ENCODE measurements at places on chromosomes 11 and 22.

- DNase-seq, result no peak
Observed at GRCh38 chr11:67611165-67611564, 4.4 kb downstream of the NDUFV1 start.

DNA sequence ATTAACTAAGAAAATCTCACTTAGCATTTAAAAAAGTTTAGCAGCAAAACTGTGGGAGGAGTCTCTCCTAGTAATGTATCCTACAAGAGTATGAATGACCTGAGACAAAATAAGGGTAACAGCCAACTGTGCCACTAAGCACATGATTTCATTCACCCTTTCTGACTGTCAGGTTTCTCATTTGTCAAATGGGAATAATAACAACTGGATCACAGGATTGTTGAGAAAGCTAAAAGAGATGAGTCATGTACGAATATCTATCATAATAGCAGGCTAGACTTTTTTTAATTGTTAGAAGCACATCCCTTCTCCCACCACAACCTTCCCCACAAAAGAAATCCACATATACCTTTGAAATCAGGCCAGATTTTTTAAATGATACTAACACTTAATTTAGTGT is 39.5 kb downstream of the MTMR2 start:
- no peak for DNase-seq

DNA sequence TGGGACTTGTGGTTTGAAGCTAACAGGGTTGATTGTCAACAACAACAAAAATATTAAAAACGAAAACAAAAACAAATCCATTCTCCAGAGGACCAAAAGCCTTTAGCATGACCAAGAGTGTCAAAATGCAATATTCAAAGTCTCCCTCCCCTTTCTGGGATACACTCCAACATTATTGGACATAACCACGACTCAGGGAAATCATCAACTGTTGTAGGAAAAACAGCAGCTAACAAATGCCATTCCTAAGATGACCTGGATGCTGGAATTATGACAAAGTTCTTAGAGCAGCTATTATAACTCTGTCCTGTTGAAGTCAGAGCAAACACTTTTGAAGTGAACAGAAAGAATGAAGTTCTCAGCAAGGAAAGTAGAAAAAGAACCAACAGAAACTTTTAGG is 143.0 kb downstream of the TMEM135 start:
- DNase-seq, result no peak

GRCh38 chr11:131468565-131468964 is 98.2 kb downstream of the NTM start:
- DNase-seq, result no peak

- DNase-seq, result no peak
Observed at GRCh38 chr22:23212061-23213021, 32.0 kb downstream of the BCR start.

Measured in stimulated activated naive B cell treated with anti-CD40 and anti-IgM and Interleukin-4, amounts not matched to agents 10 μg/mL and 1 μg/mL and 100 μg/mL, for 72 hours (primary cell).